ENCODE measurements at places on chromosomes 4 and X. TPM values are rescaled to one million over a fixed set of nuclear protein-coding genes. Genes with fewer than 3 reads are reported as not detected.

The S100G gene
- not detected for total RNA-seq

DNA sequence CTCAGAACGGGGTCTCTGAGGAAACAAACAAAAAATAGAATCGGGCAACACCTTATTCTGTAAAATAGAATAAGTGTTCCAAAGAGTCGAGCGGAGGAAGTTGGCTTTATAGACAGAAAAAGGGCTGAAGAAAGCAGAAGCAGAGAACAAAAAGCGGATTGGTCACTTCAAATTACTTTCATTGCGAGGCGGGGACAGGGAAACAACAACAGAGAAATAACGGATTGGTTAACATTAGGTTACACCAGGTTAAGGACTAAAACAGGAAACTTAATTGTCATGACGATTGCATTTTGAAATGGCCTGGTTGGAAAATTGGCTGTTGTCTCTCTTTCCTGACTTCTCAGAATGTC lies 433 bp upstream of the COQ2 start:
- no peak for DNase-seq

DNA sequence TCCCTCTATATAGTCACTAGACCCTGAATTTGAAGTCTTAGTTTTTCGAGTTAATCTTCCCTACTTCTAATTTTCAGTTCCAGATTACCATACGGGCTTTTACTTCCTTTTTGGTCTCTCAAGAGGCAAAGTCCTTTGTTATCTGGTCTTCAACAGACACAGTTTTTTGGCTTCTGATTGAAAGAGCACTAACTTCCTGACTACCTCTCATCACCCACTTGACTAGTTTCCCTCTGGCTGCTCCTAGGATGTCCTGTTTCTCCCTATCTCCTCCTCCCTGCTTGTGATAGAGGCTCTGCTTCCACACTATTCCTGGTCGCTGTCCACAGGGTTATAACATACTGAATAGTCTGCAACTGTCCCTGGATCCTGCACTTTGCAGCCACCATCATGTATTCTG lies 16.7 kb upstream of the WDR44 start:
- no peak for DNase-seq

DNA sequence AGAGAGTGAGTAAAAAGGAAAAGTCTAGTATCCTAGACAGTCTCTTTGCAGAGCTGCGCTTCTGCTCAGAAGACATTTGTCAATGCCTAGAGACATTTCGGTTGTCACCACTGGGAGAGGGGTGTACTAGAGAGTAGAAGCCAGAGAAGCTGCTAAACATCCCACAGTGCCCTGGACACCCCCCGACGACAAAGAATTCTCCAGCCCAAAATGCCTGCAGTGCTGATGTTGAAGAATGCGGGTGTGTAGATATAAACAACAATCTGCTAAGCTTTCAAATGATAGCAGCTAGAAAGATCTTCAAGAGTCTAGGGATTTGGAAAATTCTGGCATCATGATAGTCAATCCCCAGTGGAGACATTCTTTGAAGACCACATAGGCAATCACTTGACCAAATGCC lies 90.1 kb downstream of the PALLD start:
- no peak for DNase-seq
